ENCODE measurements at places on chromosomes 11 and 22. TPM values are rescaled to one million over a fixed set of nuclear protein-coding genes. Genes with fewer than 3 reads are reported as not detected.

GRCh38 chr22:40932396-40932795 lies 18.8 kb upstream of the RBX1 start:
- no peaks in the 10 kb centered on the region for H3K27me3 ChIP-seq
- no peak overlapping the region for H3K4me3 ChIP-seq
- no peaks in the 10 kb centered on the region for H3K4me1 ChIP-seq

DNA sequence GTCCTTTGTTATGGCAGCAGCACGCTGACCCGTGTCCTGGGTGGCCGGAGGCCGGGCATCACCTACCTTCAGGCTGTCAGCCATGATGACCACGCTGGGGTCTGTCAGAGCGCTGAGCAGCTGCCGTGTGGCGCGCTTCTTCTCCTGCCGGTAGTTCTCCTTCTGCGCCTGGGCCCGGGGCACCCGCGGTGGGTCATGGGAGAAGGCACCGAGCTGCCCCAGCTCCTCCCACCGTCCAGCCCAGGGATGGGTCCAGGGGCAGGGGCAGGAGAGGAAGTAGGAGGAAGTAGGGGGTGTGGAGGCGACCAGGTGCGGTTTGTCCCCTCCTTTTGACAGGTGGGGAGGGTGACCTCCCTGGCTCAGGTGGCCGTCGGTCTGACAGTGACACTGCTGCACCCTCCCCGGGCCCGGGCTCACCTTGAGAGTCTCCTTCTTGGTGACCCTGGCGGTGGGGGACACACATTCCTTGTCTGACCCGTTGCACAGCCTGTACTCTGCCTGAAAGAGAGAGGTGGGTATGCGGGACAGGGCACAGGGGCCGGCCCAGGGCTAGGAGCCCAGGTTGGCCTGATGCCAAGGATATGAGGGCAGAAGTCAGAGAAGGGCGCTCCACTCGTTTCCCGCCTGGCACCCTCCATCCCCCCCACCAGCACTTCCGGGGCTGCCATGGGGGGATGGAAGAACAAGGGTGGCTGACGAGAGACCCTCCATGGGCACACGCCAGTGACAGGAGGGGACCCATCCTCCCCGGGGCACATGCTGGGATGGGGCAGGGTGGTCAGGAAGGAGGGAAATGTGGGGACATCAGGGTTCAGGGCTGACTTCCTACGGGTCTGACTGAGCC lies 43.0 kb downstream of the OSBPL5 start:
- H3K27ac ChIP-seq, result no peak overlapping the region
- H3K36me3 ChIP-seq, result no peaks in the 10 kb centered on the region
- no peak for DNase-seq
- H3K4me1 ChIP-seq, result no peaks in the 10 kb centered on the region

The MSANTD4 gene
- total RNA-seq, result 21.8 TPM

The ARFIP2 gene
- total RNA-seq, result 50.8 TPM

Measured in activated CD4-positive, alpha-beta T cell treated with anti-CD3 and anti-CD28 coated beads, Interleukin-2, amount 10 ng/mL, durations not matched to agents 24 days and 14 days (primary cell).